GM04504 (cell line): ENCODE measurements at places on chromosomes 16 and 17.

DNA sequence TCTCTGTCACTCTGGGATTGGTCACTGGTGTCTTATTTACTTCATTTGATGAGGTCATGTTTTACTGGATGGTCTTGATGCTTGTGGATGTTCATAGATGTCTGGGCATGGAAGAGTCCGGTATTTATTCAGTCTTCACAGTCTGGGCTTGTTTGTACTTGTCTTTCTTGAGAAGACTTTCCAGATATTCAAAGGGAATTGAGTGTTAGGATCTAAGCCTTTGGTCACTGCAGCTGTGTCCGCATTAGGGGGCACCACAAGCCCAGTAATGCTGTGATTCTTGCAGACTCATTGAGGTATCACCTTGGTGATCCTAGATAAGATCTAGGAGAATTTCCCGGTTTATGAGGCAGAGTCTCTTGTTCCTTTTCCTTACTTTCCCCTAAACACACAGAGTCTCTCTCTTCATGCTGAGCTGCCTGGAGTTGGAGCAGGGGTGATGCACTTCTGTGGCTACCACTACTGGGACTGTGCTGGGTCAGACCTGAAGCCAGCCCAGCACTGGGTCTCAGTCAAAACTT lies 214.7 kb downstream of the SPECC1 start:
- DNase-seq, result no peak

DNA sequence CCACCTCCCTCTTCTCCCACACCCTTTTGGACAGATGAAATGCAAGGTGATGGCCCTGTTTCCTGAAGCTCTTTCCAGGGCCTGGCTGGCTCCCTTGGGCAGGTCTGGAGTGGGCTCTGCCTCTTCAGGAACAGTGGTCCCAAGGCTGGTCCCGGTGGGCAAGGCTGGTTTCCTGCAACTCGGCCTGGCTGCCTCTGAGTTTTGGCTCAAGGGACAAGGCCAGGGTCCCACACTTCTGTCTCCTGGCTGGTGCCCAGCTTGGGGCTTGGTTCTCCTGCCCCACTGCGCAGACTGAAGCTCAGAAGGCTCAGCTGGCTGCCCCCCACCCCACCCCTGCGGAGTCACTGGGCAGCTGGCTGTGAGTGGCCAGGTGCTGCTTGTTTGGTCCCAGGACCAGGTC lies 3.8 kb upstream of the ACTG1 start:
- no peak for DNase-seq

- DNase-seq, result no peak
These were observed 1279.0 kb upstream of the GOT2 start for GRCh38 chr16:60013076-60013475.

DNA sequence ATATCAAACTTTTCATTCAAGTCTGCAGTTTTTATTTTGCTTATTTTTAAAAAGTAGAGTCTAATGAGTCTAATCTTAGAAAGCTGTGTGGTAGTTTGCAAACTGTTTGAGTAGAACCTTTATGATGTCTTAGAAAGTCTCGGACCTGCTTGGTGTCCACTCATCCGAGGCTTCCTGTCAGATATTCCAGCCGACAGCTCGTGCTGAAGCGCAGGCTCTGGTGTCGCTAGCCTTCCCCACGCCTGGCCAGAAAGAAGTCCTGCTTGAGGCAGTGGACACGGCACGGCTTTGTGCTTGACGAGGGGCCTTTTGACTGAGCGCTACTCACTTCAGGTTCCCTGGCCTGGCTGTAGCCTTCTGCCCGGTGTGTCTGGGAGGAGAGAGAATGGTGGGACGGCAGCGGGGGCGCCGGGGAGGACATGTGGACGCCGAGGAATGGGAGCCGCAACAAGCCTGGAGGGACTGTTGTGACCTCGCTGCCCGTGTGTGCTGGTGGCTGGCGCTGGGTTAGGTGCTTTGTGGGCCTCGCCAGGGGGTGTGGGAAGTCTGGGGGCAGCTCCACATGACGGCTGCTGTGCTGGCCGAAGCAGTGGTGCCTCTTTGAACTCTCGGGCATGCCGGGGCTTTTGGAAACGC lies 33.5 kb downstream of the BANP start:
- no peak for DNase-seq

GRCh38 chr17:51013322-51013721 lies 107.3 kb downstream of the SPAG9 start:
- DNase-seq, result no peak

GRCh38 chr17:4973256-4974114 lies 5.9 kb upstream of the SPAG7 start:
- DNase-seq, result no peak

DNA sequence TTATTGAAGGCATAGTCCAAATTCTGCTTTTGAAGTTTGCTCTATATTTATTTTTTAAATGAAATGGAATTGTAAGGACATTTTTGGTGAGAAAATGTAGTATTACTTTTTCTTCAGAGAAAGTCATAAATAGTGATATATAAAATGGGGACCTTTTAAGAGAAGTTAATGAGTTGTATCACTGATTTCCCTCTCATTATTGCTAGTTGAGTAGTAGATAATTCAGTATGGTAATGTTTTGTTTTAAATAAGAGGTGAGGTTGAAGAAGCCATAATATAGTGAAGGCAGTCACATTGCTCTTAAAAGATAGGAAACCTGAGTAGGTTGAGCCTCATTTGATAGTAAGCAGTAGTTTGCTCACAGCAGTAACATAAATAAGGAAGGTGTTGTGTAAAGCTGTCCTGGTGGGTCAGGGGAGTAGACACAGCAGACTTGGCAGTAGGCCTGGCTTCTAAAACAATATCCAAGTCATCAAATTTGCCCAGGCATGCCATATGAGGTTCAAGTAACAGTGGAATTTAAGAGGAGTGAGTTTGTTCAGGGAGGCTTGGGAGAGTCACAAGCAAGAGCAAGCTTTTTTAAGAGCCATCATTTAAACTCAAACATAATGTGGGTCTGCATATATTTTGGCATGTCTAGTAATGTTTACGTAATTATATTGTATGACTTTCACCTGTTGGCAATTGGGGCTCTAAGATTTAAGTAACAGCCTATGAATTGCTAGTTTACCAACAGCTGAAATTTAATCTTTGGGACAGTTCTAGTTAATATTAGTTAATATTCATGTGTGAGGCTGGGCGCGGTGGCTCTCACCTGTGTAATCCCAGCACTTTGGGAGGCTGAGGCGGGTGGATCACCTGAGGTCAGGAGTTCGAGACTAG lies 6.5 kb downstream of the NFATC3 start:
- no peak for DNase-seq

DNA sequence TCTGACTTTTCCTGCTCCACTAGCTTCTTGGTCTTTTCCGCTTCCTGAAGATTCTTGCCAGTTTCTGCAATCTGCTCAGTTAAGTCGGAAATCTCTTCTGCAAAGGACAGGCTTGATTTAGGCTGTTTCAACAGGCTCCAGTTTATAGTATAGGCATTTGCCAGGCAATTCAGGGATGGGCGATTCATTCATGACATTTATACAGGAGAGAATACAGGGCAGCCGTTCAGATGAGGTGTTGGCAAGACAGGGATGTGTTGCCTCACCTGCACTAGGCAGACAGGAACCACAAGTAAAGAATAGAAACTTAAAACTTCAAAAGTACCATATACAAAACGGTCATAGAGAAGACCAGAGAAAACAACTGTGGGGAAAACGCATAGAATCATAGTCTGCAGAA lies 61.7 kb downstream of the MYH13 start:
- no peak for DNase-seq

DNA sequence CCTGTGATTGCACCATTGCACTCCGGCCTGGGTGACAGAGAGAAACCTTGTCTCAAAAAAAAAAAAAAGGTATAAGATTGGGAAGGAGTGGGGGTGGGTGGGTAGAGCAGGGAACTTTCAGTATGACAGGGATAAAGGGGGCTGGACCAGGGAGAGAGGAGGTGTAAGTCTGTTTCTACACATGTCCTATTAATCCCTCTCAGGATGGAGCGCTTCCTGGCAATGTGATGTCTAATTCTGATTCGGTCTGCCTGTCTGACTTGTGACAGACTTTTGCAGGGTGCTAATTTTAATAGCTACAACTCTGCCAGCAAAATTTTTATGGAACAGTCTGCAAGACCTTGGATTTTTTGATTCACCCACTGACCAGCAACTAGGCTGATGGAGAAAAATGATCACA lies 53.8 kb upstream of the SLC25A19 start:
- no peak for DNase-seq

- DNase-seq, result no peak
These were observed 131.5 kb upstream of the MON1B start for GRCh38 chr16:77059446-77059845.

- no peak for DNase-seq
These were observed 34.7 kb downstream of the CCDC57 start for GRCh38 chr17:82177761-82178498.

- no peak for DNase-seq
These were observed 13.8 kb upstream of the C16orf87 start for GRCh38 chr16:46844771-46845170.

- DNase-seq, result no peak
These were observed 234.8 kb downstream of the GSG1L start for GRCh38 chr16:27828671-27829070.

GRCh38 chr17:66951605-66951953 lies 12.9 kb upstream of the CACNG4 start:
- no peak for DNase-seq

DNA sequence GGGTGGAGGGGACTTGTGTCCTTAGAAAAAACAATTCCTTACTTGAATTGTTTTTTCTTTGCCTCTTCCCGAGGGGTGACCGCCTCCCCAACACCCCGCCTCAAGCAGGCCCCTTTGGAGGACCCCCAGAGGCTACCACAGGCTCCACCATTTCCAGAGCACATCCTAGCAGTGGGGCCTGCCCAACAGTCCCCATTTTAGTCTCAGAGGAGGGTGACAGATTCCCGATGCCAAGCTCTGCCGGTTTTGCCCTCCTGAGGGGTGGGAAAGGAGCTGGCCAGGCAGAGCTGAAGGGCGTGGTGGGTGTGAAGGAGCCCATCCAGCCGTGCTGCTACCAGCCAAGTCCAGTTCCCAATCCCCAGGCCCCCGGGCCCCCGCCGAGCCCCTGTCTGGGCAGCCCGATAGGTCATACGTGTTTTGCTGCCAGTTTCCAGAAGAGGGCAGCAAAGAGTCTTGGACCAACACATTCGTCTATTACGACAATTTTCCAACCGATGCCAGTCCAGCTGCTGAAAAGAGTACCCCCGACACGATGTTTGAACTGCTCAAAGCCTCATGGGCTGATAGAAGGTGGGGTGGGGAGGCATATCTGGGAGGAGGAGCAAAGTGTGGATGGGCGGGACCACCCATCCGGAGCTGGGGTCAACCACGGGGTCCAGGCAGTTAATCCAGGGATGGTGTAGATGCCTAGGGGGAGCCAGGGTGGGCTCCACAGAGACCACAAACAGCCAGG lies 18.8 kb upstream of the GAA start:
- peak; percentile 36 for DNase-seq

- no peak for DNase-seq
These were observed 18.5 kb upstream of the TMIGD1 start for GRCh38 chr17:30352240-30352814.

GRCh38 chr17:74738051-74738996 lies 1.3 kb downstream of the RAB37 start:
- DNase-seq, result no peak

DNA sequence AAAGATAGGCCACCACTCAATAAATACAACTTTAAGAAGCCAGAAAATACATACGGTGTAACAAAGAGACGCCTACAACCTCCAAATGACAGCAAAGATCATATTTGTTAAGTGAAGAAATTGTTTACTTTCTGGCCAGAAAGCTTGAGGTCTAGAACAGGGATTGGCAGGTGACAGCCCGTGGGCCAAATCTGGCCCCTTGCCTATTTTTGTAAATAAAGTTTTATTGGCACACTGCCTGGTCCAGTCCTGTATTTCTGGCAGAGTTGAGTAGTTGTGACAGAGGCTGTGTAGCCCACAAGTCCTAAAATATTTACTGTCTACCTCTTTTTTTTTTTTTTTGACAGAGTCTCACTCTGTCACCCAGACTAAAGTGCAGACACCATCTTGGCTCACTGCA lies 3.4 kb upstream of the CLEC19A start:
- DNase-seq, result no peak

DNA sequence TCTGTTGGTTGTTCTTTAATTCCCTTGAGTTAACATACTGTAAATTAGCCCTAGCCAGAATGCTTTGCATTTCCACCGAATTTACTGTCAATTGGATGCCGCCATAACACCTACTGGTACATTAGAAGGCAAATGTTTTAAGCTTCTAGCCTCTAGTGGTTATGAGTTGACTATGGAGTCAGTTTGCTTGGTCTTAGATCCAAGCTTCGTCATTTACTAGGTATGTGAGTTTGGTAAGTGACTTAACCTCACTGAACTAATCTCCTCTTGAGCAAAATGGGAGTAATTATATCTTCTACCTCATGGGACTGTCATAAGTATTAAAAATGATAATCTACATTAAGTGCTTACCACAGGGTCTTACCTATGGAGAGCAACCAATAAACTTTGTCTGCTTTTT lies 20.4 kb upstream of the CDH11 start:
- DNase-seq, result no peak

DNA sequence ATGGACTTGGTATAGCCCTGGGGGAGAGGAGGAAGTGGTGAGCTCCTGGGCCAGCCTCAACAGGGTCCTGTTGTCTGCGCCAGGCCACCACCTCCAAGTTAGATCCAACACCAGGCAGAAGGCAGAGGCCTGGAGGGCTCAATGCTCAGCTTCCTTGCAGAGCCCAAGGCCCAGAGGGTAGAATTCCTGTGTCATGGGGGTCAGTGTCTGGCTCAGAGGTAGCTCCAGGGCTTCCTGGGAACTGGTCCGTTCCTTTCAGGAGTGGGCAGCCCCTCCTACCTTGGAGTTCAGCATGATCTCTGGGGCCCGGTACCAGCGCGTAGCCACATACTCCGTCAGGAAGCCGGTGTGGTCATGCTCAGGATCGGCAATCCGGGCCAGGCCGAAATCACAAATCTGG lies 4.4 kb upstream of the GDPD3 start:
- DNase-seq, result no peak

- no peak for DNase-seq
These were observed 26.3 kb upstream of the CCL2 start for GRCh38 chr17:34228781-34229180.

- no peak for DNase-seq
These were observed 138.4 kb downstream of the PHKB start for GRCh38 chr16:47599512-47599911.

DNA sequence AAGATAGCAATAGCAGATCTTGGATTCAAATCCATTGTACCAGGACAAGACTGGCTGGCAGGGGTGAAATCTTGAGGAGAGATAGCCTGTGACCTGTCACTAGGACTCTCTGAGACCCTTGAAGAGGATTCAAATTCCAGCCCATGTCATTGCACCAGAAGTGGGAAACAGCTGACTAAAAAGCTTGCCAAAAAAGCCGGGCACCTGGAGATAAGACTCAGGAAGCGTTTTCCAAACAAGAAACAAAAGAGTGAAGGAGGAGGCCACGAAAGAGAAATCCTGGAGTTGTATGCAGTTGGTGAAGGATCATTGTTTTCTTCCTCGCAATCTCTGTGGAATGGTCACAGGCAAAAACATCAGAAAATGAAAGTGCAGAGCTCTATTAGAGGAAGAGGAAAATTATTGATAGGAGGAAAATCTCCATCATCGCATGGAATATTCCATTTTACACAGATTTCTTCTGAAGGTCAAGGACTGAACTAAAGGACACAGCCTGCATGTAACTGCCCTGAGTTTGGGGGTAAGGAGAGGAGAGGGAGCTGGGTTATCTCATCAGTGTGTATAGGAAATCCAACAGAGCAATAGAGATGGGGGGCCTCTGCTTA lies 9.0 kb upstream of the WSB1 start:
- DNase-seq, result no peak
